Stimulated activated CD4-positive, alpha-beta T cell treated with anti-CD3 and anti-CD28 coated beads, Interleukin-4, amount 100 ng/mL, for 1 hour (primary cell): ENCODE measurements at places on chromosomes 5 and 9.
A peak's percentile ranks its signal among the peaks of the same experiment; 100 is the strongest.

DNA sequence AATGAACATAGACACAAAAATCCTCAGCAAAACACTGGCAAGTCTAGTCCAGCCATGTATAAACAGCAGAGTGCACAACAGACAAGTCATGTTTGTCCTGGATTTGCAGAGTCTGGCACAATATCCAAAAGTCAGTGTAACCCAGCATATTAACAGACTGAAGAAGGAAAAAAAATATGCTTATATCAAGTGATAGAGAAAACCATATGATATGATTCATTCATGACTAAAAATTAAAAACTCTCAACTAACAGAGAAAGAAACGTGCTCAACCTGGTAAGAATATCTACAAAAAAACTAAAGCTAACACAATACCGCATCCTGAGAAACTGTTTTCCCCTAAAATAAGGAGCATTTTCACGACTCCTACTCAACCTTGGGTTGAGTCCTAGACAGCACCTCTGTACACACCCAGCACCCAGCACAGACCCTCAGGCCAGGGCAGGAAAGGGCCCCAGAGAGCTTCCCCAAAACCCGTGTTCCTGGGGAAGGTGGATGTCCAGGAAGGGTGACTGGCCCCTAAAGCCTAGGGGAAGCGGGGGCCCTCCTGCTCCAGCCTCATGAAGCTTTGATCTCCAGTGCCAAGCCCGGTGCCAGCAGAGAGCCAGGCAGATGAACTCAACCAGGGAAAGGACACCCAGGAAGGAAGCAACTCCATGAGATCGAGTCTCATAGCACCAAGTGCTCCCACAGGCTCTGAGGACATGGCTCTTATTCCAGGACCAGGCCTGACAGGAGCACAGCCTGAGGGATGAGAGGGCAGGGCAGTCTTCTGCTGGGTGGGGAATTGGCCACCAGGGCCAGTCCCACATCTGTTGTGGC is 38.9 kb downstream of the ADAMTS2 start:
- no peak for DNase-seq

DNA sequence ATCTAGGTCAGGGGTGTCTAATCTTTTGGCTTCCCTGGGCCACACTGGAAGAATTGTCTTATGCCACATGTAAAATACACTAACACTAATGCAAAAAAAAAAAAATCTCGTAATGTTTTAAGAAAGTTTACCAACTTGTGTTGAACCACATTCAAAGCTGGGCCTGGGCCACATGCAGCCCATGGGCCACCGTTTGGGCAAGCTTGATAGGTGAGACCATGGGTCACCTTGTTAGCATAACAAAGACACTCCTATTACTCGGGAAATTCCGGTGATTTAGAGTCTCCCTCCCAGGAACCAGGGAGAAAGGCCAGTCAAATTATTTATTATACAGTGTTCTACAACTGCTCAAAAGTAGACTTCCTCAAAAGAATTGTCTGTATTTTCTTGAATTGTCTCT is 12.7 kb downstream of the RECK start:
- no peak for DNase-seq

- DNase-seq, result no peak
Observed at GRCh38 chr5:160629003-160629402, 207.3 kb downstream of the PTTG1 start.

DNA sequence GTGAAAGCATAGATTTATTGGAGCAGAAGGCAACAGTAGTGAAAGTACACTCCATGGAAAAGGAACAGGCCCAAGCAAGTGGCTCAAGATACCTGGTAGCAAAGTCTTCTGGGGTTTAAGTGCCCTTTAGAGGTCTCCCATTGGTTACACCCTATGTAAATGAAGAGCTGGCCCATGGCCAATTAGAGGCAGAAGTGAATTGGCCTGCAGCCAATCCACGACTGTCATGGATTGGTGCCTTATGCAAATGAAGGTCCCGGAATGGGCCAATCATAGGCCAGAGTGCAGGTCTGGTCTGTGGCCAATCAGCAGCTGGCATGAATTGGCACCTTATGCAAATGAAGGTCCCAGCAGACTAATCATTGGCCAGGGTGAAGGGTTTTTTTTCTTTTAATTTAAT is 64.2 kb upstream of the PCSK5 start:
- DNase-seq, result no peak

DNA sequence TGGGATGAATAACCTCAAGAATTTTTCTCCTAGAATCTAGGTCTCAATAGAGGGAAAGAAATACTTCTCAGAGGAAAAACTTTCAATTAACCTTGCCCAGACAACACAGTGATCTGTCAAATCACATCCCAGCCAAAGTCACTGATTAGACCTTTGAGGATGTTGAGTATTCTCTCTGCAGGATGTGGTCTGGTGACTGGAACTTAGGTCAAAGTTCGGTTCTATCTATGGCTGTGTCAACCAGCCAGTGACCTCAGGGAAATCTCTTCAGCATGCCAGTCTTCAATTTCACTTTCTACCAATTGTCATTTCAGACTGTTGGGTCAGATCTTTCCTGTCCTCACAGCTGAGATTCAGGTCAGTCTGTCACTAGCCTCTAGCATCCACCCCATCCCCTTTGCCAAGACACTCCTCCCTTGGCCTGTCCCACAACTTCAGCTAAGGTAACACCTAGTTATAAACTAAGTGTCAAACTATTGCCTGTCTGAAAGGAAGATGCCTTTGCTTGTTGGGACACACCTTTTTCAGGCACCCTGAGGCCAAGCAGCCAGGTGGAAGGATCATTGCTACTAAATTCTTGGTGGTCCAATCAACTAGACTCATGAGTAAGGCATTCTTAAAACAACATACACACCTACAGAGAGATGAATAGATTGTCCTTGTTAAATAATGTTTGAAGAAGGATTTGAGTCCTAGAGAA is 156.3 kb upstream of the FST start:
- no peak for DNase-seq

- no peak for DNase-seq
Observed at GRCh38 chr9:94175669-94176068, 83.4 kb upstream of the ZNF169 start.

DNA sequence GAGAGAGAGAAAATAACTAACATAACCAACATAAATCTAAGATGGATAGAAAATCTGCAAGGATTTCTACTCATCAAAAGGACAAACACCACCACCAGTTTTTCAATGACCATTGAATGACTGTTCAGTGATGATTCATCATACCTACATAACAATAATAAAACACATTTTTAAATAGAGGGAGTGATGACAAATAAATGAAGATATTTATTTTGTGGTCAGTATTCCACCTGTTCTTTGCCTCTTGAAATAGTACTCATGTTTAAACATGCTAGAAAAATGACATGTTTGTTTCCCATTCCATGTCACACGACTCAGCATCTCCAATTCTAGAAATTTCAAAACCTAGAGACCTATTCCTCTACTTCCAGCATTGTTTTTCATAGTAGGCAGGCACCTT is 34.6 kb upstream of the ADAMTS16 start:
- no peak for DNase-seq

- DNase-seq, result no peak
Observed at GRCh38 chr5:138952962-138953361, 77.8 kb upstream of the LRRTM2 start.

GRCh38 chr9:125529589-125530515 is 177.2 kb downstream of the MAPKAP1 start:
- DNase-seq, result no peak

DNA sequence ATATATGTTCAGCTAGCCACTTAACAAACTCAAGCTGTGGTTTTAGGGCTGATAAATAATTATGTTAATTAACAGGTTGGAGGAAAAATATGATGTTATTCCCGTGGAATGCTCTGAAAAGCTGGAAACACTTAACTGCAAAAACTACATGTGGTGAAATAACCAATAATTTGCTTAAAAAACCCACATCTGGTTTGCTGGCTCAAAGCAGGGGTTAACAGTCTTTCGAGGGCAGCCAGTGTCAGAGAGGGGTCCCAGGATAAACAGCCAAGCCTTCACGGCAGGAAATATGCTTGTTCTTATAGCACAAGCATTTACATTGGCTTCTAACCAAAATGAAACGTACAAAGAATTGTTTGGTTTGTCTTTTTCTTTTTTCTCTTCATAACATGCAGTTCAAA is 254.0 kb upstream of the GAS1 start:
- DNase-seq, result no peak

DNA sequence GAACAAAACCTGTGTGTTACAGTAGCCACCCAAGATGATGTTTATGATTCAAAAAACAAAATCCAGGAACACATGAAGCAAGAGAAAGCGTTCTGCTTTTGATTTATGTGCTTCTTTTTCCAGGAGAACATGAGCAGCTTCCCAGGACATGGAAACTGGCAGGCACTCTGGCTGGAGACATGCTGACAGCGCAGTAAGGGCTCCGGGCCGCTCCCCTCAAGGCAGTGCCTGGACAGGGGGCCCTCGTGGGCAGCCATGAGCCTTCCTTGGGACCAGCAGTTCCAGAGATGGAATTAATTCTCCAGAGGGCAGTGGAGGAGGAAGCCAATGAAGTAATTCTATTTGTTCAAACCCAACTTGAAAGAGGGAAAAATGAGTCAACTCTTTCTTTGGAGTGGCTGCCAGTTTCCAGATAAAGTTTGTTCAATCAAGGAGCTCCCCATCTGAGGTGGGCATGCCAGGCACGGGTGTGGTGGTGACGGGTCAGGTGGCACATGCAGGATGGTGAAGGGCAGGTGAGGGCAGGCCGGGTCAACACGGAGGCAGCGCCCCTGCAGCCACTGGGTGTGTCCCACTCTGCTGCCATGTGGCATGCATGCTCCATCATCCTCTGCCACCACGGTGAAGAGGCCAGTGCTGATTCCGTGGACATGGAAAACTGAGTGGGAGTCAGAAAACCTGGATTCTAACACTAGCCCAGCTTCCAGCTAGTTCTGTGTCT is 83.8 kb downstream of the OTULIN start:
- no peak for DNase-seq

DNA sequence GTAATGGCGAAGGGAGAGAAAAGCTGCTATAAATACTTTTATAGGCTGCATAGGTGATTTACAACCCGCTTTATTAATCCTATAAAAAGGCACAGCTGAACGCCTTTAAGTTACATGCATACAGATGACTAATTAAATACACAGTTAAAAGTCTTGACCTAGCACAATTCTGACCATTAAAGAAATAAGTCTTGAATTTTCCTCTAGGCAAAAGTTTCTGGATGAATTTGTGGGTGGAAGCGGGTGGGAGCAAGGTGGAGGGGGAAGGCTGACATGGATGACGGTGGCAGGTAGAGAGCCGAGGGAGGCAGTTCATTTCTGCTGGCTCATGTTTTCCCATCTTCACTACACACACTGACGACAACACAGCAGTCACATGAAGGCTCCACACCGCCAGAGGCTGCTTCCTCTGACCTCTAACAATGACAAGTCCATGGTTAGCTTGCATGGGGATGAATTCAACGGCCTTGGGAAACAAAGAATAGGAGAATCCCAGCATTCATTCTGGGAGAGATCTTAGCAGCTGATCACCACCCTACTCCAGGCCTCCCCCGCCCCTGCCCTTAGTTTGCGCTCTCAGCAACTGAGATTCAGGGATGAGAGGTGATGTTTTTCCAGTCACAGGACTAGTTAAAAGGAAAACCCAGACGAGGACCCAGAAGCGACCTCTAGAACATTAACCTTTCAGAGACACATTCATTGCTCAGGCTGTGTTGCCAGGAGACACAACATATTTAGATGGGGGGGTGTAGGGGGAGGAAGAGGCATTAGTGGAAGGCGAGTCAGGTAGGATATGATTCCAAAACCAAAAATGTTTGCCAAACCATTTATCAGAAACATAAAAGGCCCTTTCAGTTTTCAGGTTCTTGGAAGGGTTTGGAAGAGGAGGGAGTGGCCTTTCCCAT is 329.3 kb downstream of the PIK3R1 start:
- no peak for DNase-seq

DNA sequence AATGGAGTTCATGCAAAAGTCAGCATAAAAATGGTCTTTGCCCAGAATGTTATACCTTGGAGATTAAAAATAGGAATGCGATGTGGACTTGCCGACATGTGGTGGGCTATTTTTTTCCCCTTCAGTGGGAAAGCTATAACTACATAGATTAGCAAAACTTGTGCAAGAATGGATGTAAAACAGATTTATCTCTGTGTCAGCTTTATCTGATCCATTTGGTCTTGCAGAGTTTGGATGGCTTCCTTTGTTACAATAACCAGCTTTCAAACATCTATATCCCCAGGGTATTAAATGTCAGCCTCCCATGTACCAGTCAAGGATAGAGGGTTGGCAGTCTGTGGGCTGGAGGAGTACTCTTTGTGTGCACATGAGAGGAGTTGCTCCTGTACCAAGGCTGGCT is 284.9 kb downstream of the TMEM38B start:
- no peak for DNase-seq

DNA sequence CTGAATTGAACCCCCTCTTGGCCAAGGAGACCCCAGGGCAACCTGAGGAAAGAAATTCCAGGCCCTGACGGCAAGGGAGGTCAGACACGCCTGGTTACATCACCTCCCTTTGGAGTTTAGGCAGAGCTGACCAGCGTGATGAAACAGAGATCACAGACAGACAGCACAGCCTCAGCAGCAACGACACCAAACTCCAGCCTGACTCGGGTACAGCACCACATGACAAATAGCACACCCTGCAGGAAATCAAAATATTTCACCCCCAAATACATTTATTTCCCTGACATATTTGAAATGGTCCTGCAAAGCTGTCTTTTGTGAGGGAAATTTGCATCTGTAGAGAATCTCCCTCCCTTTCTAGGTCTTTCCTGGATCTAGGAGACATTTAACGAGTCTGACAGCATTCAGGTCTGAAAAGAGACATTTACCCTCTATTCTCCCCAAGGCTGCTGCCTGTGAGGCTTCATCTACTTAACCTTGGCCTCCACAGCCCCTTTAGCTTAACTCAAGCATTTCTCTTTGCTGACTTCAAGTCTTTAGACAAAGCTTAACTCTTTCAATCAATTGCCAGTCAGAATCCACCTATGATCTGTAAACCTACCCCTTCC is 2.6 kb downstream of the QSOX2 start:
- DNase-seq, result no peak

GRCh38 chr9:107118863-107119624 is 164.0 kb upstream of the RAD23B start:
- DNase-seq, result no peak

DNA sequence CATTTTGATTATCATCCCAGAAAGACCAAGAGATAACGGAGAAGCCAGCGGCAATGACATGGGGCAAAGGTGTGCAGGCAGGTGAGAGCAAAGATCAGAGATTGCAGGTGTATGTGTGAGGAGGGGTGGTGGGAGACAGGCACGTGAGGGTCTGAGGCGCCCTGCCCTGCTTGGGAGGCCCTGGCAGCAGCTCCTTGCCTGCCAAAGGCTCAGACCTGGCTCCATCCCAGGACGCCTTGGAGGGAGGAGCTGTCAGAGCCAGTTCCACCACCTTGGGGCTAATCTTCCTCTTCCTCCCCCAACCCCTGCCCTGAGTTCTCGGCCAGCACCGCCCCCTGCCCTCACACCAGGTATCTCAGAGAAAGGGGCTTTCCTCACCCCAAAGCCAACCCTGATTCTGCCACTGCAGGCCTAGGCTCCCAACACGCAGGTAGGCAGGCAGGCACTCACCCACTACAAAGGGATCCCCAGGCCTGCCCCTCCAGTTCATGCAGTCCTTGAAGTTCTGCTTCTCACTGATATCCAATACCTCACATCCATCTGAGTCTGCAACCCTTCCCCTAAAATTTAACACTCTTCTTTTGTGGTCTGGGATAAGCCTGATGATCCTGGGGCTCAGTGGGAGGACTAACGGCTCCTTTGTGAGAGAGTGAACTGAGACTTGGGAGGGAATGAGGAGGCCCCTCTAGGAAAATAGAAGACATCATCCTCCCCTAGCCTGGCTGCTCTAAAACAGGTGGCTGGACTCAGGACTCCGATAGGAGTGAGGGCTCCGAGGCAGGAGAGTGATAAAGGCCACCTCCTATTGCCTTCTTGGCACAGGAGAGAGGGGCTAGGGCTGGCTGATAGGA is 1.8 kb downstream of the AQP3 start:
- peak; percentile 20 for DNase-seq

GRCh38 chr5:179268399-179268952 is 76.8 kb downstream of the ADAMTS2 start:
- DNase-seq, result no peak
